ENCODE measurements at places on chromosomes 3 and 15. TPM values are rescaled to one million over a fixed set of nuclear protein-coding genes. Genes with fewer than 3 reads are reported as not detected.

DNA sequence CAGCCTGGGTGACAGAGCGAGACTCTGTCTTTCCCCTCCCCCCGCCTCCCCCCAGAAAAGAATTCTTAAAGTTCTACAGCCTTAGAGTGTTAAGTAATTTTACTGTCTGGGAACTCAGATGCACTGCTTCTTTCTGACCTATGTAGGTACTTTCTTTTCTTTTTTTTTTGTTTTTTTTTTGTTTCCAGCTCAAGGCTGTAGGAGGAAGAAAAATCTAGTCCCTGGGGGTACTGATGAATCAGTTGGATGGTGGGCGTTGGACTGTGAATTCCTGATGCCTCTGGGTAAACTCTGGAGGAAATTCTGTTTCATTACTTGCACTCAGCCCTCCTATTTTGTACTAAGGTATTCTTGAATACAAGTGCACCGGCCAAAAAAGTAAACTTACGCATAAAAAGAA, 10.8 kb downstream of the GHRL start:
- ATAC-seq: no peak

- no peak for ATAC-seq
These were observed 39.4 kb upstream of the TRIM71 start for GRCh38 chr3:32778389-32778788.

- no peak for ATAC-seq
These were observed 300.0 kb downstream of the IGSF11 start for GRCh38 chr3:118734664-118735063.

DNA sequence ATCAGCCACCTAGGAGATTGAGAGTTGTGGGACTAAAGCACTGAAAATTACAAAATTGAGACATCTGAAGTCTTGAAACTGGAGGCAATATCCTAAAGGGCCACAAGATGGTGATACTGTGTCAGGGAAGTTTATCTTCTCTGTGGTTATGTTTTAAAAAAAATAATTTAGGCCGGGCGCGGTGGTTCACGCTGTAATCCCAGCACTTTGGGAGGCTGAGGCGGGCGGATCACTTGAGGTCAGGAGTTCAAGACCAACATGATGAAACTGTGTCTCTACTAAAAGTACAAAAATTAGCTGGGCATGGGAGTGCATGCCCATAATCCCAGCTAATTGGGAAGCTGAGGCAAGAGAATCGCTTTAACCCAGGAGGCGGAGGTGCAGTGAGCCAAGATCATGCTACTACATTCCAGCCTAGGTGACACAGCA, 17.9 kb upstream of the NIT2 start:
- peak; percentile 88 for ATAC-seq

DNA sequence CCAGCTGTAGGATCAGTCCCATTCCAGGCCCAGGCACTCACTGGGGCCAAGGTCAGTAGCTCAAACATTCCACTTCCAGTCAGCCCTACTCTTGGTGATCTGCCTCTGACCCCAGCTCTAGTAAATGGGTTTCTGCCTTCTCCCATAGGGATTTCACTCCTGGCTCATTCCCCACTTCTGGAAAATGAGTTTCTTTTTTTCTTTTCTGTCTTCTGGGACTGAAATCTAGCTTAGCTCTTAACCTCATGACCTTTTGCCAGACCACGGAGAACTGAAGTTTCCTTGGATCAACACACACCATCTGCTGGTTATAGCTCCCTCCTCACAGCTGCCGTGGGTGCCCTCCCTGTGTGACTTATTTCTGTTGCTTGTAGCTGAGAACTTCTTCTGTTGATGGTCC, 21.3 kb downstream of the MME start:
- ATAC-seq: no peak

GRCh38 chr3:41578798-41579197, 379.5 kb downstream of the CTNNB1 start:
- ATAC-seq: no peak

DNA sequence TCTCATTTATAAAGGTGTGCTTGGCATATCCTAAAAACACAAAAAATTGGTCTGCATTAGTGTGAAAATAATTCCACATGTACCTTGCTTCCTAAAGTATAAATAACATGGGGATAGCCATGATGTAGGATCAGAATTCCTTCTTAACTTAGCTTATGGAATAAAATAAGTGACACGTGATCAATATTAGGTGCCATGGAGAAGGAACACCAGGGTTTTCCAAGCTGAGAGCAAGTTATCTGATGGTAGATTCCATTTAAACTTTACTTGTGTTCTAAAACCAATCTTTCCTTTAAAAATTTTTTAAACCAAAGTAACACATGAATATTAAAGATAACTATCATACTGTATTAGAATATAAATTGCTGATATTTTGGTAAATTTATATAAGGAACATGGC, 300.5 kb downstream of the ZPLD1 start:
- ATAC-seq: no peak

- no peak for ATAC-seq
These were observed 15.6 kb upstream of the ARPP19 start for GRCh38 chr15:52584414-52584813.

- no peak for ATAC-seq
These were observed 267.3 kb downstream of the FOXP1 start for GRCh38 chr3:71316066-71316777.

DNA sequence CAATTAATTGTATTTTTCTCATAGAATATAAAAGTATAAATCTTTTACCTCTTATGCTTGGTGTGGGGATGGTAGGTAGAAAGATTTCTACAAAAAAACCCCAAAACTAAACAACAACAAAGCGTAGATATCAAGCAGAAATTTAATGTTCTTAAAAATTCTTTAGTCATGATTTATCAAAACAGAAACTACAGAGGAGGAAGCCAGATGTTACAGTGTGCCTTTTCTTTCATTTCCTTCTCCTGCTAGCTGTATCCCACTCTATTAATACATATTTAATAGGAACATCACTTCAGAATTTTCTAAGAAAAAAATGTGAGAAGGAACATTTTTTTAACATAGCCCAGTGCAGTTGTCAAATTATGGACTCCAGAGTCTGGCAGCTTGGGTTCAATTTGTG, 420.6 kb downstream of the TUSC7 start:
- ATAC-seq: no peak

GRCh38 chr3:149783576-149783975, 8.8 kb downstream of the ANKUB1 start:
- ATAC-seq: no peak

- ATAC-seq: no peak
These were observed 1087.1 kb upstream of the ALCAM start for GRCh38 chr3:104279617-104280016.

DNA sequence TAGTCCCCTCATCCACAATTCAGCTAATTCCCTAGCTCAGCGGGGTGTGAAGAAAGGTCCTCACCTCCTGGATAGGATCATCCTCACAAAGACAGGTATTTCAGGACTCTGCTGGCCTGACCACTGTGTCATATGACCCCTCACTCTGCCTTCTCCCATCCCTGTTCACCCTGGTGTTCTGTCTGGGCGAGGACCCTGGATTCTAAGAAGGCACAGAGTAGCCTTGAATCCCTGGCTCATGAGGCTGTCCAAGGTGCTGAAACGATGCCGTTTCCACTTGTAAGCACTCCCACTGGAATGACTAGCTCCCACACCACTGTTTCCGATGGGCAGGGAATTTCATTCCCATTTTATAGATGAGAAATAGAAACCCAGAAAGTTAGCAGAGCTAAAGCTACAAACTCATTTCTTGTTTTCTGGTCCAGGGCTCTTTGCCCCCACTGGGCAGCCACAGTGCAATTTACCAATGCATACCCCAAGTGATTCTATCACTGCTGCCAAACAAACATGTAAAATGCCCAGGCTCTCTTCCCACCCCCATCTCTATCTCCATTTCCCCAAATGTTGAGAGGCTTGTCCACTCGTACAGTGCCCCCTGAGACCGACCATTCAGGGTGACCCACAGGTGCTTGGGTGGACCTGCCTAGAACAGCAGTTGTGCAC, 83.2 kb downstream of the RAB11A start:
- ATAC-seq: peak; percentile 23

GRCh38 chr15:58532126-58532525, 100.3 kb downstream of the LIPC start:
- ATAC-seq: no peak

- no peak for ATAC-seq
These were observed 87.2 kb downstream of the DNAJC13 start for GRCh38 chr3:132504375-132504933.

GOLGA6D gene
- not detected for total RNA-seq

MYZAP gene
- total RNA-seq: 19.8 TPM

OCA2 gene
- total RNA-seq: 1.6 TPM

NPAP1 gene
- total RNA-seq: not detected

PAK6 gene
- 25.3 TPM for total RNA-seq

CALML4 gene
- total RNA-seq: 2.9 TPM

TICRR gene
- total RNA-seq: 17.0 TPM

GCNT3 gene
- 11.4 TPM for total RNA-seq

GATM gene
- total RNA-seq: 11.3 TPM

CHRD gene
- total RNA-seq: 0.84 TPM

ALDH1A2 gene
- total RNA-seq: 1.8 TPM

All from esophagus mucosa (tissue), 1 donor.